ENCODE measurements at places on chromosomes 5 and 9.

- DNase-seq, result no peak
Observed at GRCh38 chr5:95134326-95134725, 150.6 kb downstream of the MCTP1 start.

DNA sequence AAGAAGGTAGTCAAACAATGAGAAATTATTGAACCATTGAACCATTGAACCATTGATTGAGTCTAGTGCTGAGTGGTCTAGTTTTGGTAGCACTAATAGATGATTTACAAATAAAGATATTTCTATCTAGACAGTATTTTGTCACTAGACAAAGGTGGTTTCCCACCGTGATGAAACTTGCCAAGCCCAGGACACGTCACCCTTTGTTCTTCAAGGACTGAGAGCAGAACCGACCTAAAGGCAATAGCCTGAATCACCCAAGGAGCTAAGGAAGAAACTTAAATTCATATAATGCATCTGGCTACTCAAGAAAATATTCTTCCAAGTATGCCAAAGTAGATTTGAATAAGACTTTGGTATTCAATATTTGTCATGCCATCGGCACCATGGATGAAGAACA is 103.3 kb downstream of the ESM1 start:
- no peak for DNase-seq

- DNase-seq, result no peak
Observed at GRCh38 chr5:132742626-132743025, 4.6 kb upstream of the CCNI2 start.

GRCh38 chr5:111266491-111266890 is 42.3 kb downstream of the CAMK4 start:
- no peak for DNase-seq

- DNase-seq, result no peak
Observed at GRCh38 chr5:88663793-88664216, 219.2 kb downstream of the MEF2C start.

- DNase-seq, result no peak
Observed at GRCh38 chr9:34606905-34607304, 5.0 kb downstream of the RPP25L start.

- no peak for DNase-seq
Observed at GRCh38 chr9:95796029-95796428, 79.5 kb upstream of the ERCC6L2 start.

GRCh38 chr9:130042406-130042884 is 544 bp downstream of the FNBP1 start:
- DNase-seq, result no peak

DNA sequence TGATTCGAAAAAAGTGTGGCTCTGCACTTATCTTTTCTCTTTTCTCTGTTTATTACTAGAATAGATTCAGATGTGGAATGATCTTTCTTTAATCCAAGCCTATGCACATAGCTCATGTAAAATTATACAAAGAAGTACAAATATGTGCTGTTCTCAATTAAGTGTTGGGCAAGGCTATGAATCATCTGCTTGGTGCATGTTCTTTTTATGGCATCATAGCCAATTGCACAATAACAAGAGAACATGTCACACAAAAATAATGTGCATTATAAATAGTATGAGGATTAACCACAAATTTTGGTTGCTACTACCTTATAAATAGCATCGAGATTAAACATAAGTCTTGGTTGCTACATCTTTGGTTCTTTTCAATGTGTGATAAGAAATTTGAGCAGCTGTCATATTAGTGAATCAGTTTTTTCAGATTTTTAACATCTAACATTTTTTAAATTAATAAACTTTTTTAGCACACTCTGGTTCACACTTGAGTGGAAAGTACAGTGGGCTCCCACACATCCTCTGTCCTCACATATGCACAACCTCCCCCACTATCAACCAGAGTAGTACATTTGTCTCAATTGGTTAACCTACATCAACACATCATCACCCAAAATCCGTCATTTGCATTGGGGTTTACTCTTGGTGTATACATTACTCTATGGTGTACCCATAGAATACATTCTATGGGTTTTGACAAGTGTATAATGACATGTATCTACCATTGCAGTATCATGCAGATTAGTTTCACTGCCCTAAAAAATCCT is 6.8 kb upstream of the RECK start:
- DNase-seq, result peak; percentile 98

GRCh38 chr5:178259623-178260536 is 27.3 kb upstream of the PHYKPL start:
- no peak for DNase-seq

DNA sequence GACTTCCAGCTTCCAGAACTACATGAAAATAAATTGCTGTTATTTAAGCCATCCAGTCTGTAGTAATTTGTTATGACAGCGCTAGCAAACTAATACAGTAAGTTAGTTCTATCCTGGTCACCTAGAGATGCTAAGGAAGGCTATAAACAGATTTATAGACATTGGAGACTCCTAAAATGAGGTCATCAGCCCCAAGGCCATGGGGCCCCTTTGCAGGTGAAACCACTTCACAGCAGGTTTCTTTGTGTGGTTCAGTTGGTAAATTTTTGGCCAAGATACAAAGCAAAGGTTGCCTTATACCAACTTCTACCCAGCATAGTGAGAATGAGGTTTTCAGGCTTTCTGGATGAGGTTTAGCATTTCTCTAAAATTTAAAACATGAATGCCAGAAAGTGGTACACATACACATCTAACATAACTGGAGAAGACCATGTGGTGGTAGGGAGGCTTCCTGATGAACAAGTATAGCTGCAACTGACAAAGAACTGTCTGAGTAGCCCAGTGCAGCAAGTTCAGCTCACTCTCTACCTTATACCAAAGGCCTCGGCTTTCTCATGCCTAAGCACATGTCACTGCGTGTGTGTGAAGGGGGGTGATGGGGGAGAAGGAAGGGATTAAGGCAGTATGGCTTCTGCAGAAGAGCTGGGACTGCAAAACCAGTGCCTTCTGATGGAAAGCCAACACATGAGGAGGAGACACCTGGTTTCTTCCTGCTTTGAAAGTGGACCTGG is 264.6 kb upstream of the TAS2R1 start:
- no peak for DNase-seq

- DNase-seq, result peak; percentile 30
Observed at GRCh38 chr9:1454616-1455347, 404.6 kb downstream of the DMRT2 start.

DNA sequence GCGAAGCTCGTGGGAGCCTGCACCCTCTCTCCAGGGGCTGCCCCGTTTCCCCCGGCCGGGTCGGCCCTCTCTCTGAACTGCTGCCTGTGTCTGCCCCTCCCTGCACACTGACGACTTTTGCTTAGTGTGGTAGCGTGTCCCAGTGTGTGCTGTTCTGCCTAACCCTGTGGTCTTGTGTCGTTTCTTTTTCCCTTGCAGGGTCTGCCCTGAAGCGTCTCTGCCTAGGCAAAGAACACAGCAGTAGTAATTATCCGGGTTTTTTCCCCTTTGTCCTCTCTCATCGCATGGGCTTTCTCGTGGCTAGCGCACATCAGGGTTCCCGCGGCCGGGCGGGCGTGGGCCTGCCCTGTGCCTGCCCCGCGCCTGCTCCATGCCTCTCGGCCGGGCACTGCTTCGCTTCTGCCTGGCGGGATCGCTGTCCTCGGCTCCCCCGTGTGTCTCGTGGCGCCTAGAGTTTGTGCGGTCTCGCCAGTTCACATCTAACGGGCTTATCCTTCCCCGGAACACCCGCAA is 122.7 kb downstream of the WNK2 start:
- DNase-seq, result no peak

DNA sequence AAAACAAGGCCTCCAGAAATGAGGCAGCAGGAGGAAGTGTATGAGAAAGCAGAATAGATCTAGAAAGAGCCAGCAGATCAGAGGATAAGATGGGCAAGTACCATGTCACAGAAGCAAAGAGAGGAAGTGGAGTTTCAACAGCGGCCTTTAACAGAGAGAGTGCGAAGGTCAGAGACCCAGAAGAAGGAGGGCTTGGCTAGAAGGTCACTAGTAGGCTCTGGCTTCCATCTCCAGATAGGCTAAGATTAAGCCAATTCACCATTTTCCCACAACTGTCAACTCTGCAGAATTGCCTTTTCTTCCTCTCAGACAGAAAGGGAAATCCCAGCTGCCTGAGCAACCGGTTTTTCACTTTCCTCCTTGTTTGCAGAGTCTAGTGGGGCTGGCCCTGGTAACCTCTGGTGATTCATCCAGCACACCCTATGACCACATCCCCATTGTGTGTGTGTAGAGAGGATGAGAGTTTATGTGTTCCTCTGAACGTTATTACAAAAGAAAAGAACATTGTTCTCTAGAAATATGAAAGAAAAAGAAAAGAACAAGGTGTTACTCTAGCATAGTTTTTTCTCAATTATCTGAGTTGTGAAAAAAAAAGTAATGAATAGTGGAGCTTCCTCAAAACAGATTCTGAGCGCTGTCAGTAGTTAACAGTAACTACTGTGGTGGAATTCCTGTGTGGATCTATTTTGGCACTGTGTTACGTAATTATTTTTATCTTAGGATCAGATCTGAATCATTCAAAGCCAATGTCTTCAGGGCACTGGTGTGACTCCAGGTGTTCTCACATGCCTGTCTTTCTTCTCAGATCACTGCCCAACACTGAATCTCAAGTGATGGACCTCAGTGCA is 220.4 kb downstream of the ARRDC3 start:
- DNase-seq, result peak; percentile 84

GRCh38 chr5:14816374-14816998 is 55.1 kb downstream of the ANKH start:
- no peak for DNase-seq

- DNase-seq, result no peak
Observed at GRCh38 chr5:175789670-175790069, 81.7 kb upstream of the CPLX2 start.

DNA sequence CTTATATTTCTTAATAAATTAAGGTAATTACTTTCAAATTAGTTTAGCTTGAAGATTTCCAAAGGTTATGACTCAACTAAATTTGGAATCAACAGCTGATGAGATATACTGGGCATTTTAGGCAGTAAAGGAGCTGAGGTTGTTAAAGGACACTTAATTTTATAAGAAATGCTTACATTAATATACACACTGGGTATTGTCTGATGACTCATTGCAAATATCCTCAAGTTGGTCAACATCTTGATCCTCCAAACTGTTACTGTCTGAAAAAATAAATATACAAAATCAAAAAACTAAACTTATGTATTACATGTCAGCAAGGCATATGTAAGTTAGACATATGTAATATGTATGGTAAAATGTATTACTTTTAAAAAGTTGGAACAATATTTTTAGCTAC is 3.4 kb downstream of the GFM2 start:
- DNase-seq, result no peak

DNA sequence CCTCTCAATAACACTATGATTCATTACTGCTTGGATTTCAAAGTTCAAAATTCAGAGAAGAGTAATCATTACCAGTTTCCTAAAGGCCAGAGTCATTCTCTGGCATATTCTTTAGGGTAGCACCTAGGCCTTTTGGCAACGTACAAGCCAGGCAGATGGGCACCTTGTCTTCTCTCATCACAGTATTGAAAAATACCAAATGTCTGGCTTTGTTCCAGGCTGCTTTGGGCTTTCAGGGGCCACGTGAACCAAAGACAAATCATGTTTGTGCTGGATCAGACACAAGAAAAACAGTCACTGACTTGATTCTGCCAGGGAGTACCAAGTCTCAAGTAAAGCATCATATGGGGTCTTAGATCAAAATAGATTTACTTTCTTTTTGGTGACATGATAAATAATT is 15.5 kb downstream of the MEGF9 start:
- DNase-seq, result no peak

- DNase-seq, result no peak
Observed at GRCh38 chr5:230711-231110, 12.6 kb downstream of the SDHA start.
